ENCODE measurements at places on chromosomes 7 and 10.

GRCh38 chr7:50779427-50779826 is 3.3 kb downstream of the GRB10 start:
- DNase-seq: no peak

DNA sequence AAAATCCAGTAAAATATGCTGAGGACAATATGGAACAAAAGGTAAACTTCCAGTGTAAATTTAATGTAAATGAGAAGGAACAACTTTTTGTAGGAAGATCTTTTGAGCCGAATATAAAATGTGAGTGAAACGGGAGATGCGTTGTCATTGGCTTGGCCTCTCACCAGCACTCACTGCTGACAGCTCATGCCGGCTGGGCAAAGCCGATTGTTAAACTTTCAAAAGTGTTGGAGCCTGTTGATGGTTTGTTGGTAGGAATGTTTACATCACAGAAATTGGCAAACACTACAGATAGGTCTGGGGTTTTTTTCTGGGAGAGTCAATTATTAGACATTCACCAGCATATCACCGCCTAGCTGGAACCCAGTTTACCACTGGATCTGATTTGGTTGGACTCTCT is 6.1 kb downstream of the PSTK start:
- DNase-seq: no peak

GRCh38 chr7:116528008-116528789 is 3.4 kb downstream of the CAV1 start:
- peak; percentile 19 for DNase-seq

- DNase-seq: no peak
Measured at GRCh38 chr7:6476596-6477317, 29.0 kb upstream of the DAGLB start.

- no peak for DNase-seq
Measured at GRCh38 chr7:7848246-7848645, 120.3 kb upstream of the GLCCI1 start.

DNA sequence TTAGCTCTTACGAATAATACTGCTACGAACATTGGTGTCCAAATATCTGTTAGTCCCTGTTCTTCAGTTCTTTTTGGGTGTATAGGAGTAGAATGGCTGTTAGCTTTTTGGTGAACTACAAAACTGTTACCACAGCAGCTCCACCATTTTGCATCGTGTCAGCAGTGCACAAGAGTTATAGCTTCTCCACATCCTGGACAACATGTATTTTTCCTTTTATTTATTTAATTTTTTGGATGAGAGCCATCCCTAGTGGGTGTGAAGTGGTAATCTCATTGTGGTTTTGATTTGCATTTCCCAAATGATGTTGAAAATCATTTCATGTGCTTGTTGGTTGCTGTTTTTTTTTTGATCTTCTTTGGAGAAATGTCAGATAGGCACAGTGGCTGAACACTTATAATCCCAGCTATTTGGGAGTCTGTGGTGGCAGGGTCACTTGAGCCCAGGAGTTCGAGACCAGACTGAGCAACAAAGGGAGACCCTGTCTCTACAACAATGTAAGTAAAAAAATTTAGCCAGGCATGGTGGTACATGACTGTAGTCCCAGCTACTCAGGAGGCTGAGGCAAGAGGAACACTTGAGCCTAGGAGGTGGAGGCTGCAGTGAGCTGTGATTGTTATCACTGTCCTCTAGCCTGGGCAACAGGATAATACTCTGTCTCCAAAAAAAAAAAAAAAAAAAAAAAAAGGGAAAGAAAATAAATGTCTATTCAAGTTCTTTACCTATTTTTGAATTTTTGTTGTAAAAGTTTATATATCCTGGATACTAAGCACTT is 31.7 kb downstream of the TRIM24 start:
- no peak for DNase-seq

DNA sequence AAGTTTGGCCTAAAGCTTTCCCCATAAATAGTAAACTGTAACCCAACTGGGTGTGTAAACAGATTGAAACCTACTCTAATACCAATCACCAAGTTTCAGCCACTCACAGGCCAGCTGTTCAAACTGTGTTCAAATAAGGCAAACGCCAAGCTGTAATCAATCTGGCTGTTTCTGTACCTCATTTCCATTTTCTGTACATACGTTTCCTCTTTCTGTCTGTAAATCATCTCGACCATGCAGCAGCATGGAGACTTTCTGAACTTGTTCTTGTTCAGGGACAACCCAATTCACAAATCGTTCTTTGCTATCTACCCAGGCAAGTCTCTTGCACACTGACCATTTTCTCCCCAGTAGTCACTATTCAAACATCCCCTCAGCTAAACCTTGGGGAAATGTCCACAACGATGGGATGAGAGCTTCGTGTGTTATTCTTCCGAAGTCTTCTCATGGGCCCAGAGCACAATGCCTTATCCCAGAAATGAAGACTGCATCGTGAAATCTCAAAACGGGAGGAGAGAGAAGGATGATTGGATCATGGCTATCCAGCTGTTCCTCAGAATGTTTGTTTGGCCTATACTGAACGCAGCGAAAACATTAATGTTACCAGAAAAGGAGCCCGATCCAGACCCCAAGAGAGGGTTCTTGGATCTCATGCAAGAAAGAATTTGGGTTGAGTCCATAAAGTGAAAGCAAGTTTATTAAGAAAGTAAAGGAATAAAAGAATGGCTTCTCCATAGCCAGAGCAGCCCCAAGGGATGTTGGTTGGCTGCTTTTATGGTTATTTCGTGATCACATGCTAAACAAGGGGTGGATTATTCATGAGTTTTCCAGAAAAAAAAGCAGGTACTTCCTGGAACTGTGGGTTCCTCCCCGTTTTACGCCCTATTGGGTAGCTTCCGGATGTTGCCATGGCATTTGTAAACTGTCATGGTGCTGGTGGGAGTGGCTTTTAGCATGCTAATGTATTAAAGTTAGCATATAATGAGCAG is 86.2 kb downstream of the SLC16A9 start:
- no peak for DNase-seq

GRCh38 chr7:130900471-130901076 is 166.6 kb upstream of the KLF14 start:
- no peak for DNase-seq
